ENCODE measurements at places on chromosomes 7 and 10.

DNA sequence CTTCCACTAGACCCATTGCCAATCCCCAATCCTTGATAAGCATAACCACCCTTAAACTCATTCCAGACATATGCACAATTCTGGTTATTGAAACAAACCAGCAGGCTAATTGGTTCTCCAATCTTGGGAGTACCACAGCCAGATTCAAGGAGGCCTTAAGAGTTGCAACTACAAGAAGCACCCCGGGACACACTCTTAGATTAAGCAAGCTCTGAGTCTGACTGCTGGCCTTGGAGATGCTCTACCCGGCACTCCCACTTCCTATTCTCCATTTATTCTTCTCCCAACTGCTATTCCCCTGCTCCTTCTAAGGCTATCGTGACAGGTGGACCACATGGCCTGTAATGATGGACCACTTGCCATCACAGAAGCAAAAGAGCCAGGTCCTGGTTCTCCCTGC is 40.3 kb downstream of the CYTH3 start:
- no peak for DNase-seq
- H3K4me1 ChIP-seq, result peaks cover 26% of the 10 kb centered on the region
- no peaks in the 10 kb centered on the region for H3K27me3 ChIP-seq
- H3K27ac ChIP-seq, result no peak overlapping the region
- no peaks in the 10 kb centered on the region for H3K36me3 ChIP-seq

- H3K4me3 ChIP-seq, result no peak overlapping the region
- H3K27me3 ChIP-seq, result peaks cover 9% of the 10 kb centered on the region
- H3K36me3 ChIP-seq, result no peaks in the 10 kb centered on the region
- no peak overlapping the region for H3K27ac ChIP-seq
These were observed 146.2 kb downstream of the WDR37 start for GRCh38 chr10:1202343-1202742.

DNA sequence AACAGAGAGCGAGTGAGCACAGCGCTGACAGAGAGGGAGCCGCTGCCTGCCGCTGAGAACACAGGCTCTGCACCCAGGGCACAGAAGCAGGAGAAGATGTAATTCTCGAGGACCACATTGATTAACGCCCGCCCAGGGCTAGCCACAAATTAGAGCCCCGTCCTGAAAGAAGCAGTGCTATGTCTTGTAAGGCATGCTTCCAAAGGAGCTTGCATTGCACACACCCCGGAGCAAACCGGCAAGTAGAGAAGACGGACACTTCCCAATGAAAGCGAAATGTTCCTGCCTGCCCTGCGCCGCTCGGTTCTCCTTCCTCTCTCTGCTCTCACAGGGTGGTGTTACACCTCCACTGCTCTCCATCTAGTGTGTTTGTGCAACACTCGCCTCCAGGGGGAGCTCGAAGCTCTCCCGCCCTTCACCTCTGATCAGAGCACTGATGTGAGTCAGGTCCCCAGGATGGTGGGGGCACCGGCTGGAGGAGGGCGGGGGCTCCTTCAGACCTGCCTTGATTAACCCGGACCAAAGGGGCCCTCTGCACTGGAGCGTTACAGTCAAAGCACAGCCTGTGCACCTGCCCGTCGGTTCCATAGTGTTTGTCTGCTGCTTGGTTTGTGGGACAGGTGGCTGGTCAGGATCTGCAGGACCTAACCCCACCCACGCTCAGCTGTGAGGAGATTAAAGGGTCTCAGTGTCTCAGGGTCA is 316.5 kb downstream of the ADARB2 start:
- DNase-seq, result peak; percentile 76
- H3K4me1 ChIP-seq, result peaks cover 22% of the 10 kb centered on the region
- peak overlapping the region; percentile 30 for H3K4me3 ChIP-seq
- H3K36me3 ChIP-seq, result no peaks in the 10 kb centered on the region
- H3K27ac ChIP-seq, result no peak overlapping the region
- H3K27me3 ChIP-seq, result no peaks in the 10 kb centered on the region

DNA sequence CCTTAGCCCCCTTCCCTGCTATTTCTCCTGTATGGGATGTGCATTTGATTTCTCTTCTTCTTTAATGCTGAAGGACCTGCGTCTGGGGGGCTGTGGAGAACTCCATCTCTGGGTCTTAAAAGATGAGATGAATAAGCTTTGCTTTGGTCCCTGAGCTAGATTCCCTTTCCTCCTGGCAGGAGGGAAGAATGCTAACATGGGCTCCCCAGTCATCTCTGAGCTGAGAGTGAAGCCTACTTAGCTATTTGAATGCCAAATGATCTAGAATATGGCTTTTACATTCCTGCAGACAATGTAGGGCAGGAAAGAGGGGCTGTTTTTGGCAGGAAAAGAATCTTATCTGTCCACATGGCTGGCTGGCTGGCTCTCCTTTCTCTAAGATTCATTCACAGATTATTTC is 62.6 kb upstream of the EFCAB10 start:
- DNase-seq, result no peak
- no peaks in the 10 kb centered on the region for H3K27me3 ChIP-seq
- peaks cover 57% of the 10 kb centered on the region for H3K36me3 ChIP-seq
- H3K27ac ChIP-seq, result no peak overlapping the region
- peaks cover 11% of the 10 kb centered on the region for H3K4me1 ChIP-seq
- no peak overlapping the region for H3K4me3 ChIP-seq

DNA sequence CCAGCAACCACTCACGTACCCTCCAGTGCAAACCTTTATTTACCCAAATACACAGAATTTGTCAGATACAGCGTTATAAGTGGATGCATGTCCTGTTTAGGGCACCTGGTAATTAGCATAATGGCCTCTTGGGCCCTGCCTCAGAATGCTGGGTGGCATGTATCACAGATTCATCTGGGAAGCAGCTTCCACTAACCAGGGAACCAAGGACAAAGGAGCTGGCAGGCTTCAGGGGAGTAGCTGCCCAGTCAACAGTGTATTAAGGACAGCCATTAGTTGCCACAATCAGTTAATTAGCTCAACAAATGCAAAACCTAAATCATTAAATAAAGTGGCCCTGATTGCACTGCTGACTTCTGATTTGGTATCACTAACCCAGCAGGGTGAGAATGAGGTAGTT is 105.7 kb downstream of the RAPGEF5 start:
- H3K36me3 ChIP-seq, result no peaks in the 10 kb centered on the region
- no peaks in the 10 kb centered on the region for H3K27me3 ChIP-seq
- DNase-seq, result no peak
- no peak overlapping the region for H3K27ac ChIP-seq
- H3K4me3 ChIP-seq, result no peak overlapping the region

DNA sequence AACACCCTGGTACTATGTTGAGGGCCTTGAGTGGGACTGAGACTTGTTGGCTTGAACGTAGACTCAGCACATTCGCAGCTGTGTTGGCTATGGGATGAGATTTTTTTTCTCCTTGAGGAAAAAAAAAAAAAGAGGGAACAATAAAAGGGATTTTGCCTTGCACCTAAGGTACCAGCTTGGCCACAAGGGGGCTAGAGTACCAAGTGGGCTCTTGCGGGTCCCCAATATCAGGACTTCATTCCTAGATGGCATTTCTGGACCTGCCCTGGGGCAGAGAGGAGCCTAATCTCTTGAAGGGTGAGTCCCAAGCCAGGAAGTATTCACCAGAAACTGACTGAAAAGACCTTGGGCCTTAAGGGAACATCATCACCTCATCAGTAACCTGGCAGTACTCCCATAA is 1083.6 kb upstream of the PHF14 start:
- H3K4me3 ChIP-seq, result no peak overlapping the region
- H3K27me3 ChIP-seq, result no peaks in the 10 kb centered on the region
- no peaks in the 10 kb centered on the region for H3K4me1 ChIP-seq
- DNase-seq, result no peak
- H3K36me3 ChIP-seq, result no peaks in the 10 kb centered on the region

DNA sequence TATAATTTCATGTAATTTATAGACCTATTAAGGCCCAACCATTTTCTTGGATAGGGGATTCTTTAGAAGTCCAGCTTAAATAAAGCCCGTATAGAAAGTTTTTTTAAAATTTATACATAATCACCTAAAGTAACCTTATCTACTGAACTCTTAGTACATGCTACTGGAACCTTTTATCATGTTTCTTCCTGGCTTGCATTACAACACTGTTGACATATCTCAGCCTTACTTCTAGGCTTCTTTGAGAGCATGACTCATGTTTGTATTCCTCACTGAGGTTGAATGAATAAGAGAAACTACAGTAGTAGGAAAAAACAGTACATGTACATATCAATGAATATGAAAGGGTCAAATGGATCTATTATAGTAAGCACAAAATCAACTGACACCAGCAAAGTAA is 8.2 kb upstream of the MAGI2 start:
- DNase-seq, result peak; percentile 36
- no peaks in the 10 kb centered on the region for H3K27me3 ChIP-seq
- peaks cover 2% of the 10 kb centered on the region for H3K4me1 ChIP-seq
- peaks cover 9% of the 10 kb centered on the region for H3K36me3 ChIP-seq
- no peak overlapping the region for H3K4me3 ChIP-seq

- no peaks in the 10 kb centered on the region for H3K36me3 ChIP-seq
- peak; percentile 78 for DNase-seq
- peaks cover 14% of the 10 kb centered on the region for H3K4me1 ChIP-seq
- H3K27ac ChIP-seq, result no peak overlapping the region
These were observed 3.8 kb upstream of the GTF2IRD1 start for GRCh38 chr7:74449809-74450397.

DNA sequence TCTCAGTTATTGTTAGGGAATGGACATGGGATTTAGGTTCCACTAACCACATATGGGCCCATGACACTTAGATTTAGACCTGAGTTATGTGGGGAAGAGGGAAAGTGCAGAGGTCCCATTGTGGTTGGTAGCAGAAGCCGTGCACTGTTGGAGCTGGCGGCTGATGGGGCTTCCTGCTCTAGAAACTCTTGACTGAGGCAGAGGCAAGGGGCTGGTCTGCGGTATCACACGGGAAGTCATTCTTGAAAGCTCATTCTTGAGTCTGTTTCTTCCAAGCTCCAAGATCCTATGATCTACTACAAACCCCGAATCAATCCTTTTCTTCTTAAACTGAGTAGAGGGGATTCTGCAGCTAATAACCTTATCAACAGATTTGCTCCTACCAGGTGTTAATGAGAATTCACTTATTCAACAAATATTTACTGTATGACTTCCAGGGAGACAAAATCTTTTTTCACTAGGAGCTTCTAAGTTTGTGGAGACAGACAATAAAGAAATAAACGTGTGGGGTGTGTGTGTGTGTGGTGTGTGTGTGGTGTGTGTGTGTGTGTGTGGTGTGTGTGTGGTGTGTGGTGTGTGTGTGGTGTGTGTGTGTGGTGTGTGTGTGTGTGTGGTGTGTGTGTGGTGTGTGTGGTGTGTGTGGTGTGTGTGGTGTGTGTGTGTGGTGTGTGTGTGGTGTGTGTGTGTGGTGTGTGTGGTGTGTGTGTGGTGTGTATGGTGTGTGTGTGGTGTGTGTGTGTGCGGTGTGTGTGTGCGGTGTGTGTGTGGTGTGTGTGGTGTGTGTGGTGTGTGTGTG is 57.1 kb downstream of the AOC1 start:
- peak; percentile 82 for DNase-seq
- no peaks in the 10 kb centered on the region for H3K36me3 ChIP-seq
- H3K27me3 ChIP-seq, result peaks cover 29% of the 10 kb centered on the region
- no peak overlapping the region for H3K27ac ChIP-seq
- H3K4me3 ChIP-seq, result no peak overlapping the region

- peak; percentile 46 for DNase-seq
- H3K4me3 ChIP-seq, result no peak overlapping the region
- H3K27ac ChIP-seq, result no peak overlapping the region
- H3K4me1 ChIP-seq, result peaks cover 16% of the 10 kb centered on the region
- H3K36me3 ChIP-seq, result no peaks in the 10 kb centered on the region
- no peaks in the 10 kb centered on the region for H3K27me3 ChIP-seq
These were observed 152.0 kb downstream of the MACC1 start for GRCh38 chr7:20064974-20065862.

DNA sequence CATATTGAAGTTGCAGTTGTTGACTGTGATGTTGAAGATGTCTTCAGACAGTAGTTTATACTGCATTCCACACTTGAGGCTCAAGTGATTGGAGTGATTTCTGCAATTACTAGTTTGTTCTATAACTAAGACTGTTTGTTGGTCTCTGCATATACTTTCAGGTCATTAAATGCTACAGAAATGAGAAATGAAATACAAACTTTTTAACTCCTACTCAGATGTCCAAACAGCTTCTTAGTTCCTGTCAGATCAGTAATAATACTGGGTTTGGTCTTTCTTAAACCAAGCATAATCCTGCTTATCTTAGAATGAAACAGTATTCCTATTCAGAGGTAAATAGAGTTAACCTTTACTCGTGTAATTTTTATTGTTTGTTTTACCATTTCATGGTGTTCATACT is 115.9 kb downstream of the CCNY start:
- no peak overlapping the region for H3K27ac ChIP-seq
- no peak for DNase-seq
- H3K27me3 ChIP-seq, result no peaks in the 10 kb centered on the region

- no peak overlapping the region for H3K4me3 ChIP-seq
- no peak for DNase-seq
- H3K36me3 ChIP-seq, result no peaks in the 10 kb centered on the region
- H3K27ac ChIP-seq, result no peak overlapping the region
- no peaks in the 10 kb centered on the region for H3K27me3 ChIP-seq
- no peaks in the 10 kb centered on the region for H3K4me1 ChIP-seq
These were observed 144.5 kb upstream of the ZWINT start for GRCh38 chr10:56505555-56505954.

DNA sequence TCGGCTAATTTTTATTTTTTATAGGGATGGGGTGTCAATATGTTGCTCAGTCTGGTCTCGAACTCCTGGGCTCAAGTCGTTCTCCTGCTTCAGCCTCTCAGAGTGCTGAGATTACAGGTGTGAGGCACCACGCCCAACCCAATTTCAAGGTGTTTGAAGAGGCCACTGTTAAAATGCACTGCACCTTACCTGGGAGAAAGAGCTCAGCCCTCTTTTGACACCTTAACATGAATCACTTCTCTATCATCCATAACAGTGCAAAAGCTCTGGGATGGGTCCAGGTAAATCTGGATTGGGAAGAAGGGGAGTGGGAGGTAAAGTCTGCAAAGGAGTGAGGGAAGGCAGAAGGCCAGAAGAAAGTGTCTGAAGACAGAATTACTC is 557 bp upstream of the ZNF282 start:
- no peaks in the 10 kb centered on the region for H3K27me3 ChIP-seq
- H3K27ac ChIP-seq, result peak overlapping the region; percentile 88
- H3K4me3 ChIP-seq, result peak overlapping the region; percentile 89
- peaks cover 19% of the 10 kb centered on the region for H3K4me1 ChIP-seq

DNA sequence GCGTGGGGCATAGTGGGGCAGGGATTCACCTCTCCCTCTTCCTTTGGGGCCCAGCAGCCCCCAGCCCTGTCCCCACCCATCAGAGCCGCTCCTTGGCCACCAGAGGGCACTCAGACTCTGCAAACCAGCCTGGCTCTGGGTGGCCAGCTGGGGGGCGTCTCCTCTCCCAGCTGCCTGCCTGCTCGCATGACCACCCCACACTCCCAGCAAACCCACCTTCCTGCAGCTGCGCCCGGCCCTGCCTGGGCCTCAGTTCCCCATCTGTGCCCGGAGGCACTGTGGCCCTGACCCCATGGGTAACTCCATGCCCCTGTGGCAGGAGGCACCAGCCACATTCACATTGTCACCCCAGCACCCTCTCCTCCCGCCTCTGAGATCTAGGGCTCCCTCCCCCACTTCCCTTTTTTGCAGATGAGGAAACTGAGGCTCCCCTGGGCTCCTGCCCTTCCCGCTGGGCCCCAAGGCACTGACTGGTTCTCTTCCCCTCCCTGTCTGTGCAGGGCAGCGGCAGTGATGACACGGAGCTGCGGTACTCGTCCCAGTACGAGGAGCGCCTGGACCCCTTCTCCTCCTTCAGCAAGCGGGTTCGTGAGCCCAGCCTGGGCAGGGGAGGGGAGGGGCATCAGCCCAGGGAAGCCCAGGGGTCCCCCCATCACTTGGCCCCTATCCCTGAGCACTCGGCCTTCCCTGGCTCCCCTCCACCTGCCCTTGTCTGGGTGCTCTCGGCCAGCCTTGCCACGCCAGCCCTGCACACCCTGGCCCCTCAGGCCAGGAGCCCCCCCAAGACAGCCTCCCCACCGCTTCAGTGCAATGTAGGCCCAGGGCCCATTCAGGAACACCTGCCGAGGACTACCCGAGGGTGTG is 6.9 kb upstream of the SH2B2 start:
- H3K4me1 ChIP-seq, result peaks cover 20% of the 10 kb centered on the region
- no peak overlapping the region for H3K4me3 ChIP-seq
- DNase-seq, result peak; percentile 80
- H3K36me3 ChIP-seq, result peaks cover 7% of the 10 kb centered on the region
- H3K27ac ChIP-seq, result no peak overlapping the region
